HCEC 1CT (cell line): ENCODE measurements at places on chromosomes 4 and X.

DNA sequence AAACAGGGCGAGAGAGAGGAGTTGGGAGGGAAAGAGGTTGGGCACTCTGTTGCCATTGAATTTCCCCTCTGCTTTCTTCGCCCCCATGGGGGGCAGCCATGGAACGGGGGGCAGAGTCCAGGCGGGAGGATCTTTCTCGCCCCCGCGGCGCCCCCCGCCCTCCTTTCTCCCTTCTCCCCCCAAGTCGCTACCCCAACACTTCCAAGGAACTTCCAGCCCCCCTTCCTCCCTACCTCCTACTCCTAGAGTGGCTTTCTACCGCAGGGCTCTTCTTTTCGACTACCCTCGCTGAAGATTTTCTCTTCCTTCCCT is 594 bp upstream of the STAG2 start:
- DNase-seq = no peak

DNA sequence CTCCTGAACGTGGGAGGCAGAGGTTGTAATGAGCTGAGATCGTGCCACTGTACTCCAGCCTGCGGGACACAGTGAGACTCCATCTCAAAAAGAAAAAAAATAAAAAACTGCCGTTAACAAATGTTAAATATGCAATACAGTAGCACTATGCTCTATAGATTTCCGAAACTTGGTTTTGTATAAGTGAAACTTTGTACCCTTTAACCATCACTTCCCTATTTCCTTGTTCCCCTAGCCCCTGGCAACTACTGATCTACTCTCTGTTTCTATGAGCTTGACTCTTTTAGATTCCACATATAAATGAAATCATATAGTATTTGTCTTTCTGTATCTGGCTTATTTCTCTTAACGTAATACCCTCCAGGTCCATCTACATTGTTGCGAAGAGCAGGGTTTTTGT is 74.1 kb downstream of the TAB3 start:
- no peak for DNase-seq

- DNase-seq = no peak
These were observed 3.9 kb upstream of the TTC29 start for GRCh38 chr4:146949559-146949958.

DNA sequence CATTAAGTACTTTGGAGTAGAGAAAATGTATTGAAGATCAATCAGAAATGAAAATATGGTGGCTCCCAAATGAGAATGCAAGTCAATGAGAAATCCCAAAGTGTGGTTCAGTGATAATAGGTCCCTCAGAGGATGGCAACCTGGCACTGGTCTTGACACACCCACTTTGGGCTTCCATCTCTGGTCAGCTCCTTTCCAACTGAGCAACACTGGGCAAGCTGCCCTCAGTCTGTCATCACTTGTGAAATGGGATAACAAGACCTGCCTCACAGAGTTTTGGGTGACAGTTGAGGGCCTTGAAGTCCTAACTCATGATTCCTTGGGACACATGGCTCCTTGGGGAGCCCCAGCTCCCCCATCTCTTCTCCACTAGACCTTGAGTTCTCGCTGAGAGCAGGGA is 29.0 kb upstream of the MAMLD1 start:
- DNase-seq = no peak

GRCh38 chrX:129979207-129979920 is 3.1 kb upstream of the BCORL1 start:
- DNase-seq = no peak

DNA sequence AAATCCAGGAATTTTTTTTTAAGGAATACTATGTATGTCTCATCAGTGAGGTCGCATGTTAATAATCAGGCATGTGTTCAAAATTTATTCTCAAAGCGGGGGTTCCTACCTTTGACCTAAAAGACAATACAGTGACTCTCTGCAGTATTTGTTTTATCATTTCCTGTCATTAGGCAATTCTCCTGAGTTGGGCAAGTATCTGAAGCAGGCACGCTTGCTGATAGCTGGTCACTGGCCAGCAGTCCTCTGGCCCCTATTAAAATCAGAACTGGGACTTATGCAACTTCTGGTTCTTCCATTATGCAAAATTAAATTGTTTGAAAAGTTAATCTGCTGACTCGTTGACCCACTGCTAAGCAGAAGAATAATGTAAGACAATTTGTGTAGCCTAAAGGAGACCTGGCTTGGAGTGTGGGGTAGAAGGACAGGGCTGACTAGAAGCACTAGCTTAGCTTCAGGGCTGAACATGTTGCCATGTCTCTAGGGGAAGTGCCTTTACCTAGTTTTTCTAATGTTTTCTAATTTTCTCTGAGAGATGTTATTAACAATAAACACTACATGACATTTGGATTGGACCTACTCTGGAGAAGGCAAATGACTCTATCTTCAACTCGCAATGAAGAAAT is 36.0 kb upstream of the GABRA2 start:
- no peak for DNase-seq
